Activated CD4-positive, alpha-beta T cell treated with anti-CD3 and anti-CD28 coated beads, Interleukin-2, amount 10 ng/mL, durations not matched to agents 24 days and 14 days (primary cell): ENCODE measurements at places on chromosomes 7 and 10. TPM values are rescaled to one million over a fixed set of nuclear protein-coding genes. Genes with fewer than 3 reads are reported as not detected.

- DNase-seq = no peak
Measured at GRCh38 chr10:63161592-63161991, 28.5 kb downstream of the NRBF2 start.

The PRPS1L1 gene
- not detected in 2 replicates for total RNA-seq

The ANKMY2 gene
- 8.0 and 8.7 TPM in 2 replicates for total RNA-seq

The PRR15 gene
- total RNA-seq = not detected in 2 replicates

The SAMD9L gene
- 15.8 and 16.4 TPM in 2 replicates for total RNA-seq

DNA sequence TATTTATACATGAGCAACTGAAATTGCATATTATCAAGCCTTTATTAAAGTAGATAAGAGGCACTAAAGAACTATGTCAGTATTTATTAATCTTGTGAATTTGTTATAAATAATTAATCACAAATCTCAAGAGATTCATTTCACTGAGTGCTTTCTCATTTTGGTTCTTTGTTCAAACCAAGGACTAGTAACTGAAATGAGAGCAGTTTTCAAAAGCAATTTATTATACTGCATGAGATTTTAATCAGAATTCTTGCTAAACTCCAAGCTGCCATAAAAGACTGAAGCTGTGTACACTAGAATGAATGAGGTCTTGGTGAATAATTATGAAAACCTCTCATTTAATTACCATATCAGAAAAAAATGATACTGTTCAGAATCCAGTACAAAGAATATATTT is 224.8 kb upstream of the IMMP2L start:
- DNase-seq = no peak

GRCh38 chr7:43642897-43643630 is 60.2 kb downstream of the STK17A start:
- DNase-seq = no peak

- DNase-seq = peak; percentile 77
Measured at GRCh38 chr7:12731214-12731656, 43.8 kb downstream of the ARL4A start.

DNA sequence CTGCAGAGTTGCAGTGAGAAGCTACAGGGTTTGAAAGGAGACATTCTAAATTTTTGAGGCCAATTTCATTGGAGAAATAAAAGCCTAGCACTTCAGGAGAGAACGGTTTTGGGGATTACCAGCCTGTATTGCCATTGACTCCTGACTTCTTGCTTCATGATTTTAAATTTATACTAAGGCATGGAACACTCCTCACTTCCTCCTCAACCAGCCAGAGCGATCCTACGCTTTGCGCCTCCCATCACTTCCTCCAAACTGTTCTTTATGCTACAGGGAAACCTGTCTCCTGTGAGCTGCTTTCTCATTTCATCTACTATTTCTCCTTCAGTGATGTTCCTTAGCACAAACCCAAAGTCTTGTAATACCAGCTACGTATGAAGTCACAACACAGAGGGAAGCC is 495.1 kb downstream of the SUGCT start:
- no peak for DNase-seq

The SERPINE1 gene
- total RNA-seq = 0.33 and 0.45 TPM in 2 replicates

DNA sequence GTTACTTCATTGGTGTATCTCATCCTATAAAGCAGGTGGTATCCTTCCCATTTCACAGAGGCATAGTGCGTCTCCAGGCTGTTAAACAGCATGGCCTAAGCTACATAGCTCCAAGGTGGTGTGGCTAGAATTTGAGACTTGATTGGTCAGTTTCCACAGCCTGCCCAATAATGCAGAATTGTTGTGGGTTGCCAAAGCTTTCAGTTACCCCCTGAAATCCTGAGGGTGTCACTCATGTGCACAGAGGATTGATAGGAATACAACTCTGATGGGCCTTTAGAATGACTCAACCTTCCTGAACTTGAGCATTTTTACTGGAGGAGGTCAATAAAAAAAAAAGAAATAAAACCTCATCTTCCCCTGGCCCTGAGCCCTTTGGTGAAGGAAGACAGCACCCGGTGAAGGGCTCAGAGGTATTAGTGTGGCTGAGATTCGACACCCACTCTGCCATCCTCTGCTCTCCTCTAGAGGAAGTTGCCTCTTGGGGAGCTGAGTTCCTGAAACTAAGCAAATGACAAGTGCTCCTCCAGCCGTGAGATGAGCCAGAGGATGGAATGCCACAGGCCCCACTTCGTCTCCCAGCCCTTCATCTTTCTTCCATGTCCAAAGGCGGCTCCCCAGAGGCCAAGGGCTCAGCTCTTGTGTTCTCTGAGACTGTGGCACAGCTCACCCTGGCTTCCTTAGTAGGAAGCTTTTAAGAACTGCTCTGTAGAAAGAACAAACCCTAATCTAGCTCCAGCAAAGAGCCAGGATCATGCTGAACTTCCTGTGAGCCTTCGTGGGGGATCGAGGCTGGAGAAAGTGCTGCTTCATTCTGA is 1.0 kb downstream of the ACSL5 start:
- DNase-seq = peak; percentile 75

- no peak for DNase-seq
Measured at GRCh38 chr10:6995341-6995740, 415.3 kb upstream of the PRKCQ start.

The OR2A5 gene
- total RNA-seq = not detected in 2 replicates

The TMEM139 gene
- 0.38 and 0.42 TPM in 2 replicates for total RNA-seq

DNA sequence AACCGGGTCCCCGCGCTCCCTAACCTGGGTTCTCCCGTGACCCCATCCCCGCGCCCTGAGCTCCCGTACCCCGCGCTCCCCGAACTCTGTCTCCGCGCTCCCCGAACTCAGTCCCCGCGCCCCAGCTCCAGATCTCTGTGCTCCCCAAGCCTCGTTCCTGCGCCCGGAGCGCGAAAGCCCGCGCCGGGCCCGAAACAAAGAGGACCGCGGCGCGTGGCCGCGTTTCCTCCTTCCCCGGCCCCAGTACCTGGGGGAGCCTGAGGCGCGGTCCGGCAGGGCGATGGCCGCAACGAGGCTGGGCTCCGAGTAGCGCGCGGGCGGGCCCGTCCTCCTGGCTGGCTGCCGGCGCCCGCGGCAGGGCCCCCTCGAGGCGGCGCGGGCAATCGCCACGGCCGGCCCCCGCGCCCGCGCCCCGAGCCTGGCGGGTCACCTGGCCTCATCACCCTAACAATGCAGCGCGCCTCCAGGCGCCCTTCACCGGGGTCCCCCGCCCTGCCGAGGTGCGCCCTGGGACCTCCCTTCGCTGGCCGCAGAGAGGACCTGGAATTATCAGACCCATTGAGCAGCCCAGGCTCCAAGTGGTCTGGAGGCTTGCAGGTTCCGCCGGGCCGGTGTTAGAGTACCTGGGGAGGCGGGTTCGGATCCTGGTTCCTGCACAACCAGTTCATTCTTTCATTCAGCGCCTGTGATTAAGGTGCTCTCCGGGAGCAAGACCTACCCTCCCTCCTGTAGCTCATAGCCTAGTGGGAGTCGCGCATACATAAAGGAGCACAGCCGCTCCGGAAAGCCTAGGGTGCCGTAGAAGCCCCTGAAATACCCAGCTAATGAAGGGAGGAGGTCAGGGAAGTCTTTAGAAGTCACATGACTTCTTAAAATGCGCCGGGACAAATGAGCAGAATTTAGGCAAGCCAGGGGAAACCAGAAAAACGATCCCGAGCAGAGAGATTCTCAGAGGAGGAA is at the start of gene TNS3:
TNS3 (minus strand) TSS at position 308 of the 960 bp plus-strand sequence. CDS start 142,475 bp downstream, outside the sequence.
- DNase-seq = no peak

GRCh38 chr7:112876877-112877276 is 86.7 kb upstream of the TMEM168 start:
- no peak for DNase-seq

- no peak for DNase-seq
Measured at GRCh38 chr7:87885018-87885417, 8.7 kb downstream of the DBF4 start.

The PLAC9 gene
- total RNA-seq = not detected in 2 replicates

The CHAT gene
- total RNA-seq = 0.24 TPM in 1 of 2 replicates, not detected in the other

The CLDN4 gene
- not detected in 2 replicates for total RNA-seq

- peak; percentile 69 for DNase-seq
Measured at GRCh38 chr10:24952143-24952706, at the start of gene PRTFDC1. Gene PRTFDC1 (minus strand): TSS chr10:24952606. CDS start chr10:24952575, 31 bp downstream.

- no peak for DNase-seq
Measured at GRCh38 chr7:4878336-4879335, 4.9 kb downstream of the RADIL start.

GRCh38 chr10:52779541-52780390 is 7.2 kb upstream of the MBL2 start:
- DNase-seq = peak; percentile 84

The DOCK1 gene
- total RNA-seq = 1.2 and 1.5 TPM in 2 replicates

- DNase-seq = no peak
Measured at GRCh38 chr10:77756319-77757232, 119.0 kb upstream of the KCNMA1 start.

The KCNH2 gene
- 0.36 and 0.37 TPM in 2 replicates for total RNA-seq

GRCh38 chr7:67407392-67408071 is 410.9 kb downstream of the TYW1 start:
- DNase-seq = no peak

- DNase-seq = no peak
Measured at GRCh38 chr7:11155883-11156282, 182.2 kb downstream of the PHF14 start.

GRCh38 chr10:124572751-124573150 is 111.1 kb downstream of the LHPP start:
- DNase-seq = no peak

The SOSTDC1 gene
- total RNA-seq = not detected in 2 replicates

DNA sequence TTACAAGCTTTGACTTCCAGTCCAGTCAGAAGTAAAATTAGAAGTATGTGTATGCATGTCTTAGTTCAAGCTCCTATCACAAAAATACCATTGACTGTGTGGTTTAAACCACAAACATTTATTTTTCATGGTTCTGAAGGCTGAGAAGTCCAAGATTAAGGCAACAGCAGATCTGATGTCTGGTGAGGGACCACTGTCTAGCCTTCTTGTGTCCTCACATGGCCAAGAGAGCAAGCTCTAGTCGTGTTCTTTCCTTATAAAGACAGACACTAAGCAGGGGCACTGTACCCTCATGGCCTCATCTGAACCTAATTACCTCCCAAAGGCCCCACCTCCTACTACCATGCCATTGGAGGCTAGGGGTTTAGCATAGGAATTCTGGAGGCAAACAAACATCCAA is 41.3 kb upstream of the ARL4A start:
- DNase-seq = no peak

DNA sequence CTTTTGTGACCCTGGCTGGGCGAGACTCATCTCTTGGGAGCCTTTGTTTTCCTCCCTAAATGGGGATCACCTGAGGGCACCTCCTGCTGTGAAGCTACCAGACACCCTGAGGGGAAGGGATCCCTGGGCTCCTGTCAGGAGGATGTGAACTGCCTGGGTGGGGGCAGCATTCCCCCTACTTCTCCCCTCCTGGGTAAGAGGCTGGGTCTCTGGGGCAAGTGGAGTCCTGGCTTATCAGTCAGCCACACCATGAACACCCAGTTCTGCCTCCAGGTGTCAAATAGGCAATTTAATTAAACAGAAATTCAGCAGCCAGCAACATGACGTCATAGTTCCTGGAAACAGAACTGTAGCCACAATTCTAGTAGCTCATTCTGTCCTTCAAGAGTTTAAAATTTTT is 97.7 kb upstream of the RET start:
- no peak for DNase-seq

The CALCR gene
- not detected in 2 replicates for total RNA-seq

The MRPS16 gene
- total RNA-seq = 164 TPM in 2 replicates

GRCh38 chr10:31709476-31709875 is 219.2 kb downstream of the ARHGAP12 start:
- no peak for DNase-seq

GRCh38 chr10:102796407-102797176 is 40.6 kb downstream of the CYP17A1 start:
- DNase-seq = peak; percentile 88

DNA sequence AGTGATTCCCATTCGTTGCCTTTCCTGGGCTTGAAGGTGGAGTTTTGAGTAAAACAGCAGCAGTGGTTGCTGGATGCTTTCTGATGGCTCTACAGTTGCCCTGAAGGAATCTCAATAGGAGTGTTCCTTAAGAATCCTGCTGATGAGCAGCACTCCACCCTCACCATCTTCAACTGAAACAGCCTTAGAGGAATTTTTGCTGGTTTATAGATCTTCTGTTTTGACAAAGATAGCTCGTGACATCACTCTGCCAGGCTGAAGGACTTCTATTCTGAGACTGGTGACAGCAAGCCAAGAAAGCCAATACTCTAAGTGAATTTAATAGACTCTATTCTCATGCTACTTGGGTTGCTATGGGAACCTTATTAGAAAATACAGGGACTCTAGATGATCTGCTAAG is 1014.7 kb downstream of the NRG3 start:
- no peak for DNase-seq

DNA sequence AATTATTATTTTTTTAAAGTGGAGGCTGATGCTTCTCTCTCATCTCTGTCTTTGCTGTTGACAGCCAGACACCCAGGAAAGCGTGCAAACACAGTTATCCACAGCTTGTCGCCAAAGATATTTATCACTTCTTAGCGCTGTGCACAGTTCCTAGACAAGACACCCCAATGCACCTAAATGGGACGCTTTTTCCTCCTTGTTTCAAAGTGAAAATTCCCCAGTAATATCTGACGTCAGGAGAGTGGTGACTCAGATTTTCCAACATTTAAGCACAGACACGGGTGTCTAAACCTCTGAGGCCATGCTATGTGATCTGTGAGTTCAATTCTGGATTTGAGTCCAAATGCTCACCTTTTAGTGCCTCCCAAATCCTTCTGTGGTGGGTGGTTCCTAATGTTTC is 151.6 kb downstream of the EMX2 start:
- no peak for DNase-seq

- no peak for DNase-seq
Measured at GRCh38 chr7:27123477-27124053, 7.0 kb downstream of the HOXA4 start.

DNA sequence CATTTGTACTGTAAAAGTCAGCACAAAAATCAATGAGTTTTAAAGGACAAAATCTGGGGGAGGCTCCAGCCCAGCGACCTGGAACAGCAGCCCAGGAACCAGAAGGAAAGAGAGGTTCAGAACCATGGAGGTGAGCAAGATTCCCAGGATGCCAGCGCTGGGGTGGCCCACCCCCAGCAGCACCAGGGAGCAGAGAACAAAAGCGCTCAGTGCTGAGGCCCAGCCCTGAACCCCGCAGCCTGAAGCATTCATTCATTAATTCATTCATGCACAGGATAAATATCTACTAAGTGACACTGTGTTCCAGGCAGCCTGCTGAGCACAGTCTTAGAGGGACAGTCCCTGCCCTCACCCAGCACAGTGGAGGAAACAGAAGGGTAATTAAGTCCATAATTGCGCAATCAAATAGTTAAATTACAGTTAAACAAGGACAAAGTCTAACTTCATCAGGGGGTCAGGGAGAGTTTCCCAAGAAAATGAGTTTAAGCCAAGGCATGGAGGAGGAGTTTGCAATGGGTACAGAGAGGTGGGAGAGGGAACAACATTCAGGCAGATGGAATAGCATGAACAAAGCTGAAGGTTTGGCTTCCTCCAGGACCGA is 202.3 kb downstream of the GRID1 start:
- DNase-seq = no peak

DNA sequence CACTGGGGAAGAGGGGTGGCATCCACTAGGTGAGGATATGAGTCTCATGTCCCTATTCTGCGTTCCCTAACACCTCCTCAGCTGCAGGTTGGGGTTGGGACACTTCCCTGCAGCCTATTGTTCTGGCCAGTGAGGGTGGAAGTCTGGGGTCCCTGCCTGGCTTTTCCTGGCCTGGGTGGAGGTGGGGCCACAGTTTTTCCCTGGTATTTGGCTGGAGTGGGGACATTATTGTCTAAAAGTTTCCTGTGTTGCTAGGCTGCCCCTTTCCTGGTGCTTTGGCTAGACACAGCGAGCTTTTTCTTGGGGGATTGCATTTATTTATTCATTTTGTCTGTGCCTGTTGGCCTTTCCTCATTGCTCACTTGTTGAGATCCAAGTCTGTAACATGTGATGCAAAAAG is 559.5 kb upstream of the IGFBP3 start:
- DNase-seq = no peak

GRCh38 chr7:21507627-21508343 is 35.1 kb upstream of the DNAH11 start:
- DNase-seq = peak; percentile 73
